ENCODE measurements at places on chromosomes 2 and 18.

DNA sequence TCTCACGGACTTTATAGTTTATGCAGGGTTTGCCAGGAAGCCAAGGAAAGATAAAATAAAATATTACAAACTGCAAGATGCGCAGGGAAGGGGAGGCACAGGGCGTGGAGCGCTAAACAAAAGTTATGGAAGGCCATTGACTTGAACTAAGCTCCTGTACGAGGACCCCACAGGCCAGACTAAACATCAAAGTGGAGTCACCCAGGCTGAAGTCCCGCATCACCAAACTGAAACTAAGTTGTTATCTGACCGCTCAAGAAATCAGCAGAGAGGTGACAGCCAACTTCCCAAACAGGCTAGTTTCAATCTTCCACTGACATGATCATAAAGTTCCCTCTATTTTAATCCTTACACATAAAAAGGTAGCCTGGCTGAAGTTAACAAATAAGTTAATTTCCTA lies 90.5 kb upstream of the YWHAQ start:
- DNase-seq = no peak

- DNase-seq = no peak
Observed at GRCh38 chr2:43133336-43133707, 93.1 kb downstream of the ZFP36L2 start.

- no peak for DNase-seq
Observed at GRCh38 chr2:7028846-7029245, 111.6 kb downstream of the RNF144A start.

DNA sequence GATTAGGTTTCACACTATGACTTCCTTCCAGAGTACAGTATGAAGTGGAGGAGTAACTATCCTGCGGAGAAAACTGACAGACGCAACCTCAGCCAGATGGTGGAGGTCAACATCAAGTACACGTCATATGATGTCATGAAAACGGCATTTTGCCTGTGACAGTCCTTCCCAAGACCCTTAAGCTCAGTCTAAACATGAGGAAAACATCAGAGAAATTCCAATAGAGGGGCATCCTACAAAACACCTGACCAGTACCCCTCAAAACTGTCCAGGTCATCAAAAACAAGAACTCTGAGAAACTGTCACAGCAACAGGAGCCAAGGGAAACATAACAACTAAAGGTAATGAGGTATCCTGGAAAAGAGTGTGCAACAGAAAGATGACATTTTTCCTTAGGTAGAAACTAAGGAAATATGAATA lies 1.7 kb downstream of the RNU4ATAC start:
- no peak for DNase-seq

- DNase-seq = no peak
Observed at GRCh38 chr2:26395394-26395793, 6.3 kb upstream of the DRC1 start.

DNA sequence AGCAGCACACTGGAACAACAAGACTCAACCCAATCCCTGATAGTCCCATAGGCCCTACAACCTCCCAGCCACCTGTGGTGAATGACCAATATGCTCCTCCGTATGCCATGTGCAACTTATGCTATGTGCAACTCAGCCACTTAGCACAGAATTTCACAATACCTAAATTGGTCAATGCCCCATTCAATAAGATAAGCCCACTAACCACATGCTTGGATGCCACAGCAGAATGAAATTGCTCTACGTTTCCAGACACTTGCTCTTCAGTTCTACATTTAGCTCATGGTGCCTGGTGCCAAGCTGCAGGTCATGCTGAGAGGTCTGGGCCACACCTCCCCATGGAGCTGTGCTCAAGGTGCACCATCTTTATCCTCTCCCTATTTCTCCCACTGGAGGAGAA lies 159.8 kb downstream of the EN1 start:
- DNase-seq = no peak

DNA sequence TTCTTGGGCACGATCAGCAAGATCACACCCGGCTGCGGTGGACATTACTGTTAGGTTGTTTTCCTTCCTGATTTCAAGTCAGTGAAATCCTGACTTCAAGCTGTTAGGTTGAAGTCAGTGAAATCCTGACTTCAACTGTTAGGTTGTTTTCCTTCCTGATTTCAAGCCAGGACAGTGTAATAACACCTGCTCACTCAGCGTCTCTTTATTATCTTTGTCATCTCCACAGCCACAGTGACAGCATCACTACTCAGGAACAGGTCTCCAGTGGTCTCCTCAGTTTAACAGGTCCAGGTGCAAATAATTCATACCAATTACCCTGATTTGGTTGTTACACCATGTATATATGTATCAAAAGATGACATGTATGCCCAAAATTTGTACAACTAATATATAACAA lies 208.1 kb upstream of the REG3G start:
- no peak for DNase-seq

Measured in NCI-H226 (cell line).